Activated CD8-positive, alpha-beta T cell treated with anti-CD3 and anti-CD28 coated beads, Interleukin-2, amount 10 ng/mL, durations not matched to agents 7 days and 5 days (primary cell): ENCODE measurements at places on chromosomes 2 and 18. TPM values are rescaled to one million over a fixed set of nuclear protein-coding genes. Genes with fewer than 3 reads are reported as not detected.

GRCh38 chr18:8516371-8517250, 92.6 kb upstream of the RAB12 start:
- DNase-seq = no peak

DNA sequence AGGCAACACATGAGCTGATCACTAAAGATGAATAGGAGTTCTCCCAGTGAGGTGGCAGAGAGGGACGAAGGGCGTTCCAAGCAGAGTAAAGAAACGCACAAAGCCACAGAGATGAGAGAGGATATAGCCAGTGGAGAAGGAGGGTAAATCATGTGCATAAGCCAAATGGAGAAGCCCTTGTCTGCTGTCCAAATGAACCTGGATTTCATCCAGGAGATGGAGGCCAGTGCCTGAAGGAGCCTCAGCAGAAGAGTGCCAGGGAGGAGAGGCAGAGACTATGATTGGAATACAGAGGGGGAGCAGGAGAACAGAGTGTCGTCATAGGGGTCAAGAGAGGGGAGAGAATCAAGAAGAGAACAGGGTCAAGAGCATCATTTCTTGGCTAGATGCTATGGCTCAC, 48.9 kb upstream of the STPG4 start:
- DNase-seq = no peak

DNA sequence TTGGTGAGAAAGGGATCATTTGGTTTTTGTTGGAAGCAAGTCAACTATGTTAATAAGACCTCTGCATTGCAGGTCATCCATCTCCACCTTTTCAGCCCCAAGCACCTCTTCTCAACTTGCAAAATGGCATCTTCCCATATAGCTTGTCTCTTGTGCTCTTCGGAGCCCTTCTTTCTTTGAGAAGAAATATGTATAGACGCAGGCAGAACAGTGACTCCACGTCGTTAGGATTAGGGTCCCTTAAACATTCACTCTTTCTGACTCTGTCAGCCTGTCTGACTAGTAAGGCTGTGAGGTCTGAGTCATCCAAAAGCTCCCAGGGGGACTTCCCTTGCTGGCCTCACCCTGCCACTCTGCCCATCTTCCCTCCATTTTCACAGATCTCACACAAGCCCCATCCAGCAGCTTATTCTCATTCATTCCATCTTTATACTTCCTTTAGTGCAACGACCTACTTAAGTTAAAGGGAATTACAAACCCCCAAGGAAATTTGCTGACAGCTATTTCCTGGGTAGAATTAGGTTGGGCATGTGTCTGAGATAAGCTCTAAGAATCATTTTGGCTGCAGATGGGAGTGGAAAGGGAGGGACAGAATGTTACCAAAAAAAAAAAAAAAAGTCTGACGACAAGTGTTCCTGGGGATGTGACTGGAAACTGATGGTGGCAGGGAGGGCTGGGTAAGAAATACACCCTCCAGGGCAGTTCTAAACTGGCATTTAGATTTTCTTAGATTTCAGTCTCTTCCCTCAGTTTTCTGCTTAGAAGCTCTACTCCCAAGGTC, 37.7 kb upstream of the MEX3C start:
- peak; percentile 37 for DNase-seq

DNA sequence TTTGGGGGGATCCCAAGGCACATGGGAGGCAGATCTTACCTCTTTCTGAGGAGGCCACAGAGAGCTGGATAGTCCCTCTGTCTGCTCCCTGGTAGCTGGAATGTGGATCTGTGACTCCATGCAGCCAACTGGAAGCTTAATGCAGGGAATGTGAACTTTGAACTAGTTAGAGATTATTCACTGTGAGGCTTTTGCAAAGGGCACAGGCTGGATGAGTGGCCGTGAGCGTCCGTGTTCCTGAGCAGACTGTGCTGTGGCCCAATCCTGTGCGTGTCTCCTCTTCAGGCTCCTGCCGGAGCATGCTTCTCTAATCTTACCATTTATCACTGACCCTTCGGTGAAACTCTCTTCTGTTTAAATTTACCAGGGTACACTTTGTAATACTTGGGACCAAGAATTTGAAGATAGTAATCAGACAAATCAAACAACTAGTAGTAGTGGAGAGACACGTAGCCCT, 187.6 kb downstream of the PTPRM start:
- DNase-seq = no peak

DNA sequence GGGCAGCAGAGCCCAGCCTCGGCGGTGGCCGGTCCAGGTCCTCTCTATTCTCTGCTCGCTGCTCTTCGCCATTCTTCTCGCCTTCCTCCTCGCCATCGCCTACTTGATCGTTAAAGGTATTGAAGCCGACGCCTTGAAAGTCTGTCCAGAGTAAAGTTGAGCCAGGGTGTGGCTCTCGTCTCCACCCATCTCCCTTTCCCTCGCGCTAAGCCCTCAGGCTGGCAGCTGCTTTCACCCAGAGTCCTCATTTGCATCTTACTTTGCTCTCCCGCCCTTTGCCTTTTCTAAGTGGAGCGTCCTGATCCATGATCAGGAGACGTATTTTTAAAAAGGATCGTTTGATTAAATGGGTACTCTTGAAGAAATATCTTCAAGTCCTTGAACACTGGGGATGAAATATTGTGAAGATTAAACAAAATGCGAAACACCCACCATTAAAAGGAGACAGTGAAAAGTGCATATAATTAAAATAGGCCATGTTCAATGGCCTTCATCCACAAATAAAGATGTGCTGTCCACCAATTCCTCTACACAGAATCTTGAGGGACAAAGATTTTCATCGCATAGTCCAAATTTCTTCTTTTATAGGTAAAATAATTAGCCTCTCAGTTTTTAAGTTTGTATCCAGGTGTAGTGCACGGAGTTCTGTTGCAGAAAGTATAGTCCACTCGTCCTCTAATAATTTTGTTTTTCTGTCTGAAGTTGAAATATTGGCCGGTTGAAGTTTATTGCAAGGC, 657 bp downstream of the ARL6IP6 start:
- DNase-seq = peak; percentile 63

DNA sequence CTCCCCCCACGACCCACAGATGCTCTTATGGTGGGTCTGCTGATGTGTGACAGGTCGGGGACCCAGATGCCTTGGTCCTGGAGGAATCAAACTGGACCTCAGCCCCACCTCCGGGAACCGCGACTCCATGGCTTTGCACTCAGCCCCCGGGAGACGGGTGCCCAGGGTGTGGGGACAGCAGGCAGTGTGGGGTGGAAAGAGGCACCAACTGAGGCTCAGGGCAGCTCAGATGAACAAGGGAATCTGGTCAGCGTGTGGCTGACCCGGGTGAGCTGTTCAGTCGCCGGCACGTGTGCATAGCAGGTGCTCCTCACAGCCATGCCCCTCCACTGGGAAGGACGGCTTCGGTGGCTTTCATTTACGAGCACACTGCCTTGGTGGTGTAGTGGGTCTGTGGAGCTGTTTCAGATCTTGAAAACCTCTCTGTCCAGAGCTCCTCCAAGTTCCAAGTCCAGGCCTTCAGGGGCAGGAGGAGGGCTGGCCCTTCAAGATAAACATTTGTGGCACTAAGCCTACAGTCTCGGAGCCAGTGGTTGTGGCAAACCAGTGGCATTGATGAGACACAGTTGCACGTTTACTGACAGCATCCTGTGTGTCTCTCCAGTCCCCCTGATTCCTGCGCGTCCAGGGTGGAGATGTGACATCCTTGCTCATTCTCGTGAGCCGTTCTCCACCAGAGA, 471.2 kb upstream of the HS6ST1 start:
- no peak for DNase-seq

GRCh38 chr18:11884396-11885030, 23.6 kb downstream of the MPPE1 start:
- DNase-seq = no peak

GRCh38 chr2:194706179-194706578, 950.8 kb upstream of the SLC39A10 start:
- DNase-seq = no peak

DNA sequence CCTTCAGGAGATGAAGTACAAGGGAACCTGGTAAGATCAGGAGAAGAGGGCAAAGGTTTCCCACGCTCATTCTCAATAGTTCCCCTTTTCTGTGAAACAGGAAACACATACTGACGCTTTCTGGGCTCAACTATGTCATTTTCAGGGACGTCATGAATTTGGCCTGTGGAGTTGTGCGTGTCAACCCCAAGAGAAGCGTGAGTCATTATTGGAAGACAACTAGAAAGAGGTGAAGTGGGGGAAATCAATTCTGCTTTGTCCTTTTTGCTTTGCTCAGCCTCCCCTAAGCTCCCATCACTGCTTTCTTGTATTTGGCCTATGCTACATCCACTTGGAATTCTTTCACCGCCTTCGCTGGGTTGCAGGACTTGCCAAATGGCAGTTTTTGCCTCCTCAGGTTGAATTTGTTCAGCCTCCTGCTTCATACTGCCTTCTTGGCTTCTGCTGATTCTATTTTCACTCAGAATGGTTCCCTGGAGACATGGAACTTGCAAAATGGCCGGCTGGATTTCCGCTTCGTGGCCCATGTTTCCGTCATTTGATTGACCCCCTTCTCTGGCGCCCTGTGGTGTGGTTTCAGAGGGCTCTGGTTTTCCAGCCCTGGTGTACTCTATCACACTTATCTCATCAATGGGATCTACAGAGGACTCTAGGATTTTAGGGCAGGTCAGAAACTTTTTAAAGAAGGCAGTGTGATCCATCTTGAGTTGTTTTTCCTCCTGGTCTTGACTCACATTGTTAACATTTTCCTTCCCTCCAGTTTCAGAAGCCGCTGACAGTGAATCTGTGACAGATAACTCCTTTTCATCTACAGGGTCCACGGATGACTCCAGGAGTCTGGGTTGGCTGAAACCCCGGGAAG, 93.3 kb downstream of the ALPK2 start:
- DNase-seq = peak; percentile 37

DNA sequence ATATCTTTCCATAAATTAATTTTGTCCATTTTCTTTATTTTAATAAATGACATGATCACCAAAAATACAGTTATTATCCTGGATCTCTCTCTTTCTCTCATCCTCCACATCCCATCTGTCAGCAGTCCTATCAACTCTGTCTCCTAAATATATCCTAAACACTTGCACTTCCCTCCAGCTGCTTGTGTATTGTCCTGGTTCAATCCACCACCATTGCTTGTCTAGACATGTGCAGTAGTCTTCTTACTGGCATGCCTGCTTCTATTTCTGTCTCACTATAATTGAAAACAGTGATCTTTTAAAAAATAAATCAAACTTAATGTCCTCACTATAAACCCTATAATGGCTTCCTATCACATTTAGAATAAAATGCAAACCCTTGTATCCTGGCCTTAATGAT, 2168.6 kb upstream of the PIK3C3 start:
- DNase-seq = no peak

DNA sequence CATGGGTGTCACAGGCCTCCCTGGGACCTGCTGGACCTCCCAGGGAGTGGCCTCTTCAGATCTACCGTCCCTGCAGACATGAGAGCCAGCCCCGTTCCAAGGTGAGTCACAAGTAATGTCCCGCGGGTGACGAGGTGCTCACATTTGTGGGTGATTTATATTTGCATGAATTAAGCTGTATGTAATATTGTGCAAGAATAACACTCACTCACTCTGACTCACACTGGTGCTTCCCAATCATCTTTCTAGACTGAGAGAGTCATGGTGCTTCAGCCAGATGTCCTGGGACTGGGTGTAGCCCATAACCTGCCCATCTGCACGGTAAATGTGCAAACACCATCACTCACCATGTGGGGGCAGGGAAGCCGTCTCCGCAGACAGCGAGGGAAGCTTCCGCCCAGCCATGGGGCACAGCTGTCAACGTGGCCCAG, 347.5 kb upstream of the SALL3 start:
- no peak for DNase-seq

- no peak for DNase-seq
Measured at GRCh38 chr2:191526536-191526935, 151.4 kb upstream of the NABP1 start.

DNA sequence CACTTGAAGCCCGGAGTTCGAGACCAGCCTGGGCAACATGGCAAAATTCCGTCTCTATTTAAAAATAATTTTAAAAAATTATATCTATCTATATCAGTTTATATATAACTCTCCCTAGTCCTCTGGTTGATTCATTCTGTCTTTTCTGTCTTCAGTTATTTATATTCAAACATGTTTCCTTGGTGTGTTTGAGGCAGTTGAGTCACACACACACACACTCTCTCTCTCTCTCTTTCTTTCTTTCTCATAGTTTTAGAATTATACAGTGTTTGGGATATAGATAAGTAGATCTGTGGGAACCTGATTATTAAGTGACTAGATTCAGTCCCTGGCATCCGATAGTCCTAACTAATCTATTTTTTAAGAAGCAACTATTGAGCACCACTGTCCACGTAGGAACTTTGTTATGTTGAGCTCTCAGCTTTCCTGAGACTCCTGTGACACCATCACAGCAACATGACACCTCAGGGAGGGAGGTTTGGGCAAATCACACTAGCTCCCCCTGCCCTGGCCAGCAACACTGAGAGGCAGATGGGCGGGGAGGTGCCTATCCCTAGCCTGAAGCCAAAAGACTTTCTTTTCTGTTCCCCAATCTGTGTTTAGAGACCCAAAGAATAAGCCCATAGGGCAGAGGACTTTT, 482.7 kb downstream of the DLGAP1 start:
- no peak for DNase-seq

GRCh38 chr2:120066800-120067547, 54.1 kb downstream of the EPB41L5 start:
- DNase-seq = no peak

- DNase-seq = no peak
Measured at GRCh38 chr2:70709275-70710037, 58.5 kb downstream of the ADD2 start.

- no peak for DNase-seq
Measured at GRCh38 chr18:49364821-49365220, 95.6 kb downstream of the DYM start.

DNA sequence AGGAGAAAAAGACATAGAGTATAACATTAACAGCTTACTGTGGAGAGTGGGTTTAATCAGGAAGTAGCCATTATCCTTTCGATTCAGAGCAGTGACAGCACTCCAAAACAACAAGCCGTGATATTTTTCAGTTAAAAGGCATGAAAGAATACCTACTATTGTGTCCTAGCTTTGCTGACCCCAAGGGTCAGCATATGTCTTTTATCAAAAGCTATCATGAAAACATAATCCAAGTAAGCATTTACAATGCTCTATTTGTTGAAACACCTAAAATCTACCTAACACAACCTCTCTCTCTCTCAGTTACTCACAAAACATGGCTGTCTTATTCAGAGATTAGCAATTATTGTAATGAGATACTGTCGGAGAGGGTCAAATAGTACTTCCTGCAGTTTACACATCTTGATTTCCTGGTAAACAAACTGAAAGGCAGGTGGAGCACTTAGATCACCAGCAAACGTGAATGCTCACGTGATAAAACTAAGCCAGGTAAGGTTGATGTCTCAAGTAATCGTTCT, 100.0 kb downstream of the BAZ2B start:
- DNase-seq = peak; percentile 25

SULT1C4 gene
- not detected for total RNA-seq

HOXD4 gene
- not detected for total RNA-seq

DCC gene
- total RNA-seq = not detected
